ENCODE measurements at places on chromosomes 1 and 21.

- no peak for DNase-seq
Observed at GRCh38 chr1:110638556-110638955, 32.4 kb upstream of the KCNA2 start.

- DNase-seq: no peak
Observed at GRCh38 chr21:14620152-14620551, 74.0 kb upstream of the SAMSN1 start.

DNA sequence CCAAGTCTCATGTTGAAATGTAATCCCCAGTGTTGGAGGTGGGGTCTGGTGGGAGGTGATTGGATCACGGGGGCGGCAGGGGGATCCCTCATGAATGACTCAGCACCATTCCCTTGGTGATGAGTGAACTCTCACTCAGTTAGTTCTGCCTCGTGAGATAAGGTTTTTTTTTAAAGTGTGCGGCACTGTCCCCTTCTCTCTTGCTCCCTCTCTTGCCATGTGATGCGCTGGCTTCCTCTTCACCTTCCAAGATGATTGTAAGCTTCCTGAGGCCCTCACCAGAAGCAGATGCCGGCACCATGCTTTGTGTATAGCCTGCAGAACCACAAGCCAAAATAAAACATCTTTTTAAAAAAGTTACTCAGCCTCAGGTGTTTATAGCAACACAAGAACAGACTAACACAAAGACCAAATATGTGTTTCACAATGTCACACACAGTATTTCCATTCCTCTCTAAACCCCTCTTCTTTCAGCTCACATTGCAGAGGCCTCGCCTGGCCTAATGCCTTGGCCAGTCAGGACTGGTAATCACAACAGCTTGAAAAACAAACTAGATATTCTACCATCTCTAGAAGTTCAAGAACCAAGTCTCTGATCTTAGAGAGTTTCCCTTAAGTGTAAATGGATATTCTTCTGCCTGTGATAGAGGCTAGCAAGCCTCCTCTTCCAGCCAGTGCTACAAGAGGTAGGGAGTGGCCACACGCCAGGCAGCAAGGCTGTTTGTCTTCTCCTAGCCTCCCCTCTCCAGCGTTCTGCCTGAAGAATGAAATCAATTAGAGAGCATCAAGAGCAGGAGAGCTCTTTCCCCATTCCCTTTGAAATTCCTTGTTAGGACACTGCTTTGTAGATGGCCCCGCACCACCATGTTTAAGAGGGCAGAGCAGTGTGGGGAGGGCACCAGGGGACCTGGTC, 19.6 kb upstream of the RAP1A start:
- DNase-seq: no peak

GRCh38 chr21:15343066-15343465, 278.3 kb upstream of the NRIP1 start:
- peak; percentile 37 for DNase-seq

DNA sequence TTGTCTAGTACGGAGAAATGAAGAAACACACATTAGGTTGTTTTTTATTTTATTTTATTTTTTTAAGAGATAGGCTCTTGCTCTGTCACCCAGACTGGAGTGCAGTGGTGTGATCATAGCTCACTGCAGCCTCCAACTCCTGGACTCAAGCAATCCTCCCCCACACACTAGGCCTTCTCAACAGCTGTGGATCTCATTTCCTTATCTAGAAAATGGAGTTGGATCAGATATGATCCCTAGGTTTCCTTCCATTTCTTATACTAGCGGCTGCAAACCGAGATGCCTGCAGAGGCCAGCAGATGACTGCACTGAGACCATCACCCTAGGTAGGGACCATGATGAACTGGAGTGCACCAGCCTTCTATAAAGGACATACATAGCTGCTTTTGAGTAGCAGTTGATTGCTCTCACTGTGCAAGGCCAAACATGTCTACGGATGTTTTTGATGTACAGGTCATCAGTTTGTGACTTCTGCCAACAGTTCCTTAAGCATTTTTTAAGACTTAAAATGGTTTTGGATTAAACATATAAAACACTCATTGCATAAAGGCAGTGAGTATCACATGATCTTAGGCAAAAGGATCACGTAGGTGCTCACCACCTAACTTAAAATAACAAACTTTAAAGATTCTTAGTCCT, 11.4 kb upstream of the KLHL12 start:
- no peak for DNase-seq

GRCh38 chr1:243420016-243420945, 164.4 kb downstream of the SDCCAG8 start:
- no peak for DNase-seq

Measured in cardiac fibroblast (primary cell).